NCI-H345 (cell line): ENCODE measurements at places on chromosomes 11 and 22.

DNA sequence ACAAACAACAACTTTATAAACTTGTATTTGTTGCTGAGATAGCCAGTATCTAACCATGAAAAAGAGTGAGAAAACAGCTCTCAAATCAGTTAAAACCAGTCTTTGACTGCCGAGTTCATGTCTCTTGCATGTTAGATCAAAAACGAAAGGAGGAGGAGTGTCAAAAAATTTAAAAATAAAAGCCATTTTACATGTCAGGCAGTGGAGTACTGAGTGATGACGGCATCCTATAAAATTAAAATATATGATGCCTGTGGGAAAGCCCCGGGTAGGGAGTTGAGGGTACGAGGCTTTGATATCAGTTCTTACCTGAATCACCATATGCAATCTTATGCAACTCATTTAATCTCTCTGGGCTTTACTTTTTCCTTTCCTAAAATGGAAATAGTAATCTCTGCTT, 117.3 kb downstream of the ETS1 start:
- DNase-seq, result no peak

GRCh38 chr11:31326470-31327148, 42.9 kb downstream of the DCDC1 start:
- DNase-seq, result no peak

DNA sequence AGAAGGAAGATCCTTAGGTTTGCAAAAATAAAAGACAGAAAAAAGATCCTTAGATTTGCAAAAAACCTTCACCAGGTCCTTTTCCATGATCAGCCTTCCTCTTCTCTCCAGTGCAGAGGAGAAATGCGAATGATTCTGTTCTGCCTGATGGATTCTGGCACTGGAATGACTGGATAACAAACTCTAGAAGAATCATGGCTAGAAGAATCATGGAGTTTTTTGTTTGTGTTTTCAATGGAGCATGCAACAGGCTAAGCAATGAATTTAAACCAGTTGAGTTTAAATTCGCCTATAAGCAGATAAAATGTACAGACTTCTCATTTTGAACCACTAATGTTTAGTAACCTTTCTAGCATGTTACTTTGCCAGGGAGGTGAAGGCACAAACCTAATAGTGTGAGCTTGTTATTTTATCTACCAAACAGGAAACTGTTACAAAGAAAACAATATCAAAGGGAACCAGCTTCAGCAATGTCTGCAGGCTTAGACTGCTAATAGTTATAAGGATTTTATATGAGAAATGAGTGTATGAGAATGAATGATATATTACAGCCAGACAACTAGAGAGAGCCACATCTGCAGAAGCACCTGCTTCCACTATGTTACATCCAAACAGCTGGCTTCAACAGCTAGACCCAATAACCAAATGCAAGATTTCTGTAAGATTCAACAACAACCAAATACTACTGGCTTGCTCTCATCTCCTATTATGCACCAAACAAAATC, 64.7 kb upstream of the APOA1 start:
- no peak for DNase-seq

- DNase-seq, result no peak
Measured at GRCh38 chr11:10005955-10006525, 288.0 kb downstream of the SBF2 start.

- DNase-seq, result no peak
Measured at GRCh38 chr11:31655483-31655882, 145.9 kb downstream of the ELP4 start.

- no peak for DNase-seq
Measured at GRCh38 chr11:95711945-95712221, 77.7 kb downstream of the FAM76B start.
